ENCODE measurements at places on chromosomes 6 and 20.

DNA sequence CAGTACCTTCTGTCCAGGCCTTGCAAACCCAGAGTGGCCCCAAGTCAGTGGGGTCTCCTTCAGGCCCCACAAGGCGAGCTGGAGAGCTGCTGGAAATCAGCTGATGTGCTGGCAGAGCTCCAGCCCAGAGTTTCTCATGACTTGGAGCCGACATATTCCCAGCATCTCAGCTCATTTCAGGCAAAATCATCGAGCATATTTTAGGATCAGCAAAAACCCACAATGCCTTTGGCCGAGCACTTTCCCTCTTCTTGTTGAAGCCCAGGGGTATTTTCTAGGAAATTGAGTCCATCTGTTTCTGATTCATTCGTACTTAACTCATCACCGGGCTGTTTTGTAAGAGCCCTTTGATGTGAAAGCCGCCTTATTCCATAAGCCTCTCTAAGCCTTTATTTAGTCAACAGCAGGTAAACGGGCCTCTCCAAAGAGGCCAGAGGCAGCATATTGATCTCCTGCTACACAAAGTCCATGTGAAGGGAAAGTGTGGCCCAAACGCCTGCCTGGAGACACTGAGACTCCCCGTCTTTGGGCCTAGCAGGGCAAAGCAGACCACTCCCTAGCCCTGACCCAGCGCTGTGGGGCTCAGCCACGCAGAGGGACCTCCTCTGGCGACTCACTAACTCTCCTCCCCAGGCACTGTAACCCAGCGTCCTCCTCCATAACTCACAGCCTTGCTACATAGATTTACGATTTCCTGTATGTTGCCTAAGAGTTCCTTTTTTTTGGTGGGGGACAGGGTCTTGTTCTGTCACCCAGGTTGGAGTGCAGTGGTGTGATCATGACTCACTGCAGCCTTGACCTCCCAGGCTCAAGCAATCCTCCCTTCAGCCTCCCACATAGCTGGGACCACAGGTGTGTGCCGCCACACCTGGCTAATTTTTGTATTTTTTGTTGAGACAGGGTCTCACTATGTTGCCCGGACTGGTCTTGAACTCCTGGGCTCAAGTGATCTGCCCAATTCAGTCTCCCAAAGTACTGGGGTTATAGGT lies 12.1 kb upstream of the C20orf203 start:
- DNase-seq, result peak; percentile 64

GRCh38 chr20:32991383-32991782 lies 12.8 kb downstream of the SUN5 start:
- no peak for DNase-seq

GRCh38 chr20:25308671-25309394 lies 60.9 kb downstream of the PYGB start:
- no peak for DNase-seq

DNA sequence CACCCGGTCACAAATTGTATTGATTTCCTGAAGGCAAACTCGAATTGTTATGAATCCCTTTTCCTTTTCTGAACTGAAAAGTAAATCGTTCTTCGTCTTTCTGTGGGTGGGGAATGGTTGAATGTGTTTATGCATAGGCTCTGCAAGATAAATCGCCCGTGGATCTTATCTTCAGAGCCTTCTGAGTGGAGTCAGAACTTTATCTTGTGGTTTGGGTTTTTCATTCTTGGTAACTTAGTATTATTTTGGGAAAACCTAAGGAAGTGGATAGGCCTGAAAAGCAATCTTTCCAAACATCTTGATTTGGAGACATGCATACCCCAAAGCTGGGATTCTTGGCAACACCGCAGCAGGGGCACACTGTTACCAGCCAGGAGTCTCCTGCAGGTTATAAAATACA lies 122.4 kb downstream of the MAP3K7 start:
- DNase-seq, result no peak

DNA sequence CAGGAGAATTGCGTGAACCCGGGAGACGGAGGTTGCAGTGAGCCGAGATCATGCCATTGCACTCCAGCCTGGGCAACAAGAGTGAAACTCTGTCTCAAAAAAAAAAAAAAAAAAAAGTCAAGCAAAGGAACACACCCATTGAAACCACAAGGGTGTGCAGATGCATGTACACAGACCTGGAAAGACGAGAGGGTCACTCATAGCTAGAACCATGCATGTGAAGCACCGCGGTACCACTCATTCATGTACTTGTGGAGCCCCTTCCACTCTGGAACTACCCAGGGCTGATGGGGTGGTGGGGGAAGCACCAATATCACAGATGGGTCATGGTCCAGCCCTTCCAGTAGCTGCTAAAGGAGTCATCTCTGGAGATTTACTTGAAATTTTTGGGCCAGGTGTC lies 7.4 kb upstream of the TJAP1 start:
- no peak for DNase-seq

DNA sequence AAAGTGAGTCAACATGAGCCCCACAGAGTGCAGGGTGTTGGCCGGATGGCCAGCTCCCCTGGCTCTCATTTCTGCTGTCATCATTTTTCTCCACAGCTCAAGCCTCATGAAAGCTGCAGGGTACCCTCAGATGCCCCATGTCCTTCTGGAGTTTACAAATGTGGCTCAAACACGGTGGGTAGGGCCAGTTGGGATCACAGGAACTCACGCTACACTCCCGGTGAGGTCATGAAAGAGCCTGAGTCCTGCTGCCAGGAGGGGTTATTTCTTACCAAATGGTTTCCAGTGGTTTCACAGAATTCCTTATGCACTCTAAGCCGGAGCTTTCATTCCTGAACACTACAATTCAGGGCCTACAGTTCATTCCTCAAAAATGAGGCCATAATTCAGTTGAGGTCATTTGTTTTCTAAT lies 78.7 kb downstream of the TMEM170B start:
- no peak for DNase-seq
